DMS153 (cell line): ENCODE measurements at places on chromosomes 6 and 20.

DNA sequence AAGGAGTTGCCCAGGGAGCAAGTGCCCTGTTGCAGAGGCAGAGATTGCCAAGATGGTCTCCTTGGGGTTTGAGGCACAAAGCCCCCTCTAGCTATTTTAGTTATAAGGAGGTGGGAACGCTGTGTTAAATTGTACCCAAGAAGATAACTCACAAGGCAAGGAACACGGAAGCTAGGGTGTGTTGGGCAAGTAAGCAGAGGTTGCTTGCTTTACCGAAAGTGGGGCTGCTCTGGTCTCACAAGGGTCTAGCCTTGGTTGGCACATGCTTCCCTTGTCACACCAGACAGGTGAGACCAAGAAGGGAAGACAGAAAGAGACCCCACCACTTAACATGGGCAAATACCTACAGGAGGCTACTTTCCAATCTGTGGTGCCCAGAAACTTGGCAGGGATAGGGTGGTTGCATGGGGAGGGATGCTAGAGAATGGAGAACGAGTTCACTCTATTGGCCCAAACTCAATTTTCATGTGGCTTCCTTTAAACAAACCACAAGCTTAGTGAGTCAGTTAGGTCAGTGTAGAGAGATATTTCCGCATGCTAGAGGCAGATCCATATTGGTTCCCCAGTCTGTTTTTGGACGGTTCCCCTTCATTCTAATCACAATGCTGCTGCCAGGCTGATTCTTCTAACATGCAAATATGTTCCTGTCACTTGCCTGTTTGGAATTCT lies 42.4 kb downstream of the PLAGL1 start:
- no peak for DNase-seq

DNA sequence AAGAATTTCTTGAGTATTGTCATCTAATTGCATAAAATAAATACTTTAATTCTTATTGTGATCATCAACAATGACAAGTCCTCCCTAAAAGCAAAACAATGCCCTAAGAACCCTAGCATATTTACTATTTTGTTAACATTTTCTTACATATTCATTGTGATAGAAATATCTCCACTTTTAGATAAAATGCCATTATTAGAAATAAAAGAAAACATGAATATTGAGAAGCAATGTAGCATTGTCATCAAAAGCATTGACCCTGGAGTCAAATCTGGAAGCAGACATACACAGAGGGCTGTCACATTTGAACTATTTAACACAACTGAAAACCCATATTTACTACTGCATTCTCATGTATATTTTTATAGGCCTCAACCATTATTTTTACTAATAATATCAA lies 257.7 kb downstream of the SYNE1 start:
- no peak for DNase-seq

GRCh38 chr6:35341557-35341956 lies 801 bp upstream of the PPARD start:
- no peak for DNase-seq

- no peak for DNase-seq
These were observed 174.9 kb upstream of the SCGN start for GRCh38 chr6:25477006-25477590.
